AG10803 (cell line): ENCODE measurements at places on chromosomes 11 and 22.

GRCh38 chr22:30662040-30662439 is 5.6 kb downstream of the DUSP18 start:
- no peak for DNase-seq

DNA sequence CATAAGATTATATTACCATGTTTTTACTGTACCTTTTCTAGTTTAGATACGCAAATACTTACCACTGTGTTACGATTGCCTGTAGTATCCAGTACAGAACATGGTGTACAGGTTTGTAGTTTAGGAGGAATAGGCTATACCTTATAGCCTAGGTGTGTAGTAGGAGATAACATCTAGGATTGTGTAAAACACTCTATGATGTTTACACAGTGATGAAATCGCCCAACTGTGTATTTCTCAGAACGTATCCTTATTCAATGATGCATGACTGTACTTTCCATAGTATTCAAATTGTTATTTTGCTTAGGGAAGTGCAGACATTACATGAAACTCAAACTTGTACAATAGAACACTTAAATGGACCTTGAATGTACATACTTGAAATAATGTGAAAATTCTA is 188.1 kb upstream of the PDGFD start:
- DNase-seq, result no peak

- DNase-seq, result no peak
Measured at GRCh38 chr11:61337706-61338470, 4.9 kb downstream of the TKFC start.

DNA sequence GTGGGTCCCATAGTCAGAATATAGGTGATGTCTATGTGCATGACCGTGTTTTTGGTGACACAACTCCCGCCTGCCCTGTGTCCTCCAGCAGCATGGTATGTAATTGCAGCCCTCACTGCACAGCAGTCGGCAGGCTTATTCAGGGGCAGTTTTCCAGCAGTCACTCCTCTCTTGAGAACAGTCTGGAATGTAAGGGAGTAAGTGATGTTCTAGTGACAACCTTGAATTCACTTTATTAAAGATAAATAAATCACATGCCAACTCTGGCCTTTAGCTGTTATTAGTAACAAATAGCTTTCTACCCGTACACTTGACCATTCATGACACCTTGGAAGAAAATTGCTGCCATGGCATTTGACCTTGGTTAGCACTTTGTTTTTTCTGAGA is 27.9 kb downstream of the ZNRF3 start:
- DNase-seq, result no peak

- DNase-seq, result peak; percentile 41
Measured at GRCh38 chr11:12727563-12728211, 53.5 kb downstream of the TEAD1 start.

DNA sequence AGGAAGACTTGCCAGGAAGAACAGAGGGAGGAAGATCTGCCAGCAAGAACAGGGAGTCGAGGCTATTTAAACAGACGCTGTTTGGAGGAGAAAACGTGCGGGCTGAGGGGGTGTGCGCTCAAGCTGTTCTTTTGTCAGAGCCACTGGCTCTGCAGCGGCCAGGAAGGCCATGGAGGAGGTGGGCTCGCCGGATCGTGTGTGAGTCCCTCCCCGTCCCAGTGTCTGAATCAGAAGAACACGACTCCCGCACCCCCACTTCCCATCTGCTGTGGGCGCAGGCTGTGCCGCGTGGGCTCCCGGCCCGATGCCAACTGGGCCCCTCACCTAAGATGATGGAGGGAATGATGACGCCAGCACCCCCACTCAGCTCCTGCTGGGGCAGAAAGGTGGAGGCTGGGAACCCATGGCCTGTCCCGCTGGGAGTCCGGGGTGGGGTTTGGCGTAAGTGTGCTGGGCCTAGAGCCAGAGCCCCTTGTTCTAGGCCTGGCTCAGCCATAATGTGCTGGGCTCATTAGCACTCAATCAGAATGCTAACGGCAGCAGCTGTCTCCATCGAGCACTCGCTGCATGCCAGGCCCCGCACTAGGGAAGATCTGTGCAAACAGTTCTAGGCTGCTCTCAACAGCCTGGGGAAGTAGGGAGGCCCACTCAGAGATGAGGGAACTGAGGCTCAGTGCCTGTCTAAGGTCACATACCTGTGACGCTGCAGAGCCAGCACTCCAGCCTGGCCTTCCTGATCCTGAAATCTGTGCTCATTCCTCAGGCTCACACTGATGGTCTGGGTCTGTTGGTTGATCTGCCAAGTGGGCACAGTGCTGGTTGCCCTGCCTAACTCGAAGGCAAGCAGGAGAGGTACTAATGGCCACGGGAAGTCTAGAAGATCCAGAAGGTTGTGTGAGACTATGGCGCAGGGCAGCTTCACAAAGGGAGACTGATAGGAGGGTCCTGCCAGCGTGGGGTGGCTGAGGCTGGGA is 11.5 kb downstream of the NPTXR start:
- DNase-seq, result no peak

DNA sequence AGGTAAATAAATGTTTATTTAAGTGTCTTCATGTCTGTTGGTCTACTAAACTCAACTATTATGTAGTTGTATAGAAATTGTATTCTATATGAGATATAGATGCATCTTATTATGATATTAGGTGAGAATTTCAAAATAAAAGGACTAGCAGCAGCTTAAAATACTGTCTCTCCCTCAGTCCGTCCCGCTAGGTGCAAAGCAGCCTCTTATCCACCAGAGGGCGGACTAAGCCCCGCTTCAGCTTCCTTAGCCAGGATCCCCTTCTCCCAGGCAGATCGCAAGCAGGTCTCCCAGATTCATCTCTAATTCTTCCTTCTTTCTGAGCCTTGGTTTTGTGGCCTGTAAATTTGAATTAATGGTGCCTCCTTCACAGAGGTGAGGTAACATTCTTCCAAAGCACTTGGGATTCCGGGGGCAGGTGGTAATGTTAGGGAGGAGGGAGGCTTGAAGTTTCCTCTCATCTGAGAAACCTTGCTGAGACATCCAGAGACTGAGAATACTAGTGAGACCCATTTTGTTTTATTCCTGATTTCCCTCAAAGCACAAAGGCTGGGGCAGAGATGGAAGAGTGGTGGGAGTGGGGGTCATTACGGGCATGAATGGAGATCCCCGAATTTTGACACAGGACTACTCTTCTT is 13.5 kb upstream of the INSC start:
- peak; percentile 70 for DNase-seq
